ENCODE measurements at places on chromosomes 5 and 9.

- DNase-seq, result no peak
Observed at GRCh38 chr9:91555132-91555531, 131.5 kb upstream of the NFIL3 start.

DNA sequence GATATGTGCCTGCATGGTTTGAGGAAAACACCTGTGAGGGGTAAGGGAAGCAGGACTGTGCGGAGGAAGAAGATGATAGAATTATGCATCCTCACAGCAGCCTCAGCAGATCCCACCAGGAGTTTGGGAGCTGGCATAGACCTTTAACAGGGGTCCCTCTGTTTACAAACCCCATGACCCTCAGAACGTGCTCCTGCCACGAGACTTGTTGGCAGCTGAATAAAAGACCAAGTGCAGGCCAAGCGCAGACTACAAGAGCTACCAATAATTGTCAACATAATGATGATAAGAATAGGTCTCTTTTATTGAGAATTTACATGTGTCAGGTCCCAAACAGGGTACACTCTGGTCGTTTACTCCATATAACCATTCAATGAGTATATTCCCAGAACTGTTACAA, 236.0 kb downstream of the MED10 start:
- DNase-seq, result no peak

GRCh38 chr9:35882996-35883395, 12.8 kb upstream of the OR13J1 start:
- no peak for DNase-seq

- no peak for DNase-seq
Observed at GRCh38 chr5:98877600-98877999, 51.2 kb downstream of the CHD1 start.

GRCh38 chr5:68141494-68141893, 74.1 kb upstream of the PIK3R1 start:
- no peak for DNase-seq

DNA sequence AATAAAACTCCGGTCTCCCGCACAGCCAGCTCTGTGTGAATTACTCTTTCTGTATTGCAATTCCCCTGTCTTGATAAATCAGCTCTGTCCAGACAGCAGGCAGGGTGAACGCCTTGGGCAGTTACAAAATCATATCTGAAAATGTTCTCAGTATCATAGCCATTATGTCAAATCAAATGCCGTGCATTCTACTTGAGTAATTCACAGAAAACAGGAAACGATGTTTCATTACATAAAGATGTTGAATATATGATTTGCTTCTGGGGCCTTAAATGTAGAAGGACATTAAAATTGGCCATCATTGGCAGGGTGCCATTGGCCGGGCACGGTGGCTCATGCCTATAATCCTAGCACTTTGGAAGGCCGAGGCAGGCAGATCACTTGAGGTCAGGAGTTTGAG, 8.5 kb downstream of the POLR3G start:
- DNase-seq, result no peak

DNA sequence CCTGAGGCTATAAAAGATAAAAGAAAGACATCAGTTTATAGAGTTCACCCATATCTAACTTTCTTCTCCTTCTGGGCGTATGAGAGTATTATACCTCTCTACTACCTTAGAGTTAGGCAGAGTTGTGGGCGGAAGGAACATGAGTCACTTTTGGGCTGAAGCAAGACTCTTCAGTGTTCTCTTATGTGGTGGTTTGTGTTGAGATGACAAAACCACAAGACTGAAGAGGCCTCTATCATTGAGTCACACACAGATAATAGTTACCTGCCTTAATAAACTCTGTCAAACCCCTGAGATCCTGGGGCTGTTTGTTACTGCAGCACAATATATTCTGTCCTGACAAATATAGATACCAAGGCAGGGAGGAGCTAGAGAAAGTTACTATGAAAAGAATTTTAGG, 184.2 kb downstream of the EFNA5 start:
- no peak for DNase-seq

DNA sequence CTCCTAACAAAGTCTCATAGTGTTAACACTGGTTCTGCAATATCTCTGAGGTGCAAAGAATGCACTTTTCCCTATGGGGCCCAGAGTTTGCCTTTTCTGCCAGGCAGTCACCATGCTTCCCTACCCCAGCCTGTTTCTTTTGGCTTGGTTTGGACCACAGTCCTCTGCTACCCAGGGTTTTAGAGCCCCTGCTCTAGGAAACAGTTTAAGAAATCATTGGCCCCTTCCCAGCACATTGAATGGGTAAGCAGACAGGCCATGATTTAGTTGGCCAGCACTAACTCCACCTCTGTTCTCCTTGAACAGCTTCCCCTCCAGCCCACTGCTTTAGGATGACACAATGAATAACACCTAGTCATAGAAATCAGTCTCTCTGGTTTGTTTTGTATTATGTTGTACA, 73.2 kb downstream of the UBAP1 start:
- no peak for DNase-seq

- no peak for DNase-seq
Observed at GRCh38 chr5:141135718-141136266, 786 bp downstream of the PCDHB5 start.

- no peak for DNase-seq
Observed at GRCh38 chr5:107736638-107737037, 65.9 kb upstream of the EFNA5 start.

- peak; percentile 5 for DNase-seq
Observed at GRCh38 chr9:135239100-135239768, 151.8 kb downstream of the OLFM1 start.

- no peak for DNase-seq
Observed at GRCh38 chr5:178298283-178298807, 65.7 kb upstream of the PHYKPL start.

DNA sequence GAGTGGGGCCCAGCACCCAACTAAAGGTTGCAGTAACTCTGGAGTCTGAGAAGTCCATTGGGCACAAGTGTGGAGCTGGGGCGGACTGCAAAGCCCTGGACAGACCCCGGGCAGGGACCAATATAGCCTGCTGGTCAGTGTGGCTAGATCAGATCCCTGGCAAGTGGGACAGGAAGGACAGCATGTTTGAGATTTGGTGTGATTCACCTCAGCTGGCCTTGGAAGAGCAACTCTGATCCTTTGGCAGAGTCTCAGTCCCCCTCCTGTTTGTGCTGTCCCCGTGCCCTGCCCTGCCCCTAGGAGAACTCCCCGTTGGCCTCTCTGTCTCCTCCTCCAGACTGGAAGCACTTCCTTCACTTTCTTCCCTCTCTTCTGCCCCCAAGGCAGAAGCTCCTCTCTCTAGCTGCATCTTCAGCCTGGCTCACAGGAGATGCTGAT, 255.3 kb downstream of the FSTL4 start:
- no peak for DNase-seq

- DNase-seq, result no peak
Observed at GRCh38 chr5:145101246-145101645, 733.9 kb downstream of the PRELID2 start.

- DNase-seq, result no peak
Observed at GRCh38 chr5:122400341-122400740, 88.3 kb downstream of the SNCAIP start.

GRCh38 chr9:134899818-134900217, 17.9 kb downstream of the FCN1 start:
- DNase-seq, result no peak

DNA sequence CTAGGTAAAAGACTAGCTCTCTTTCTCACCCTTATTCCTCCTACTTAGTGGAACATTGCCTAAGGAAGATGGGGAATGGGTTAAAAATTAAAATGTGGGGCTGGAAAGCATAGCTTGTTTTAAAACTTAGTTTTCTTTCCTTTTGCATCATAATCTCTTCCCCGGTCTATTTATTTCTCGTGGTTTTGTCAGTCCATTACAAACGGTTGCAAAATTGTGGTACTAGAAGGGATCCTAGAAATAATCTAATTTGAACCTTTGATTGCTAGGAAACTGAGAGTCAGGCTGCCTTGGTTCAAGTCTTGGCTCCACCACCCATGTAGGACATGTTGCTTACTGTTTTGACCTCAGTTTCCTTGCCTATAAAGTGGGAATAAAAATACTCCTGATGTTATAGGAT, 1.3 kb downstream of the IL31RA start:
- DNase-seq, result no peak

DNA sequence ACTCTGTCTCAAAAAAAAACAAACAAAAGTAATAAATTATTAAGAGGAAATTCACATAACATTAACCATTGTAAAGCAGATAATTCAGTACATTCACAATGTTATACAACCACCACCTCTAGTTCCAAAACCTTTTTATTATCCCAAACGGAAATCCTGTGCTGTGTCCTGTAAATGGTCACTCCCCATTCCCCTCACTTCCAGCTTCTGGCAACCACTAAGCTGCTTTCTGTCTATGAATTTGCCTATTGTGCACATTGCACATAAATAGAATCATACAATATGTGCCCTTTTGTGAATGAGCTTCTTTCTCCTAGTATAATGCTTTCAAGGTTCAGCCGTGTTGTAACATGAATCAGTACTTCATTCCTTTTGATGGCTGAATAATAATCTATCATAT, 20.8 kb downstream of the C9orf152 start:
- DNase-seq, result no peak

- no peak for DNase-seq
Observed at GRCh38 chr9:96751815-96752214, 26.1 kb downstream of the ZNF510 start.

- no peak for DNase-seq
Observed at GRCh38 chr5:135944967-135945560, 9.7 kb downstream of the LECT2 start.

GRCh38 chr5:139657363-139658321, 9.5 kb downstream of the CXXC5 start:
- DNase-seq, result no peak

GRCh38 chr5:132260051-132260450, 2.6 kb downstream of the PDLIM4 start:
- no peak for DNase-seq

DNA sequence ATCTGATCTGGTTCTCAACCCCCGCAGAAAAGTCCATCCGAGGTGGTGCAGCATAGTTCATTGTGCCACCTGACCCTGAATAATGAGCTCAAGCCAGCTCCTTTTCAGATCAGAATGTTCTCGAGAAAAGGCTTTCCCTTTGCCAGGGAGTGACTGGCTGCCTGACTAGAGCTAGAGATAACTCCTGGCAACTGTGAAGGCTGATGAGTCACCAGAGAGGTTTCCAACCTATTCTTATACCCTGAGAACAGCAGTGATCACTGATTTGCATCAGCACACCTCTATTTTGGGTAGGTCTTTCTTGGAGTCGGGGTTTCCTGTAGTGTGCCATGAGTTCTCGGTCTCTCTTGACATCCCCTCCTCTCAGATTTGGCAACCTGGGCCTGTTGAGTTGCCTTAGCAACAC, 127.9 kb downstream of the PIK3R1 start:
- DNase-seq, result peak; percentile 18

DNA sequence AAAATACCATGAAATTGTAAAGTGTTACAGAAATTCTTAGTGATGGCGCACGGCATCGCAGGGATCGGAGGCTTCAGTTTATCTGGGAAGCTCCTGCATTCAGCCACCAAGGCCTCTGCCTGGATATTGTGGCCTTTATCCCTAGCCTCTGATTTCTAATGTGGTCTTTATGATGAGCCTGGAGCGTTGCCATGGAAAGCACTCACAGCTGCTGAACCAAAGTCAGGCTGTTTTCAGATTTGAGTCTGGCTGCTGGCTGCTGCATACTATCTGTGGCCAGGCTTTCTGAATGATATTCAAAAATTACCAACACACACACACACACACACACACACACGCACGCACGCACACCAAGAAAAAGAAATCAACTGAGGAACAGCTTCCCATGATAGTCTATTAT, 101.1 kb upstream of the ZNF366 start:
- DNase-seq, result peak; percentile 19

Measured in left ventricle myocardium inferior (tissue), 1 donor.